ENCODE measurements at places on chromosomes 16 and 17.

- DNase-seq, result no peak
These were observed 128.2 kb upstream of the COX10 start for GRCh38 chr17:13940858-13941665.

GRCh38 chr16:57204675-57205074, 18.5 kb downstream of the RSPRY1 start:
- DNase-seq, result no peak

DNA sequence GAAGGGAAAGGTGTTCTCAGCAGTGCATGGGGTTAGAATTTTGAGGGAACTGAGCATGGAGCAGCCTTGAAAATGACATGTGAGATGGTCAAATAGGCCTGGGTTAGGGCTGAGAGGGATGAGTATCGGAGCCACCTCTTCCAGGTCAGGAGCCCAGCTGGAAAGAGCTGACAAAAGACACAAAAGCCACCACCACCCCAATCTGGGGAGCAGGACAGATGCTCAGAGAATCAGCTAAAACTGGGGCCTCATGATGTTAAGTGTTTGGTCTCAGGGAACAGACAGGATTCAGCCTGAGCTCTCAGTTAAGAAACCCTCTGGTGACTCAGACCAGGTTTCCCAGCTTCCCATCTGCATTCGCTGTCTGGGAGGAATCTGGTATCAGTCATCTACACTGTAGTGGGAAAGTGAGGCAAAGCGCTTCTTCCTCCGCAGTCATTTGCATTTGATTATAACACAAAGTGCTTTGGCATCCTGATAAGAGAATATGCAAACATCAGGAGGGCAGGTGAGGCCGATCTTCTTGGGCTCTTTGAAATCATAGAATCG, 2.6 kb downstream of the WNT9B start:
- no peak for DNase-seq

DNA sequence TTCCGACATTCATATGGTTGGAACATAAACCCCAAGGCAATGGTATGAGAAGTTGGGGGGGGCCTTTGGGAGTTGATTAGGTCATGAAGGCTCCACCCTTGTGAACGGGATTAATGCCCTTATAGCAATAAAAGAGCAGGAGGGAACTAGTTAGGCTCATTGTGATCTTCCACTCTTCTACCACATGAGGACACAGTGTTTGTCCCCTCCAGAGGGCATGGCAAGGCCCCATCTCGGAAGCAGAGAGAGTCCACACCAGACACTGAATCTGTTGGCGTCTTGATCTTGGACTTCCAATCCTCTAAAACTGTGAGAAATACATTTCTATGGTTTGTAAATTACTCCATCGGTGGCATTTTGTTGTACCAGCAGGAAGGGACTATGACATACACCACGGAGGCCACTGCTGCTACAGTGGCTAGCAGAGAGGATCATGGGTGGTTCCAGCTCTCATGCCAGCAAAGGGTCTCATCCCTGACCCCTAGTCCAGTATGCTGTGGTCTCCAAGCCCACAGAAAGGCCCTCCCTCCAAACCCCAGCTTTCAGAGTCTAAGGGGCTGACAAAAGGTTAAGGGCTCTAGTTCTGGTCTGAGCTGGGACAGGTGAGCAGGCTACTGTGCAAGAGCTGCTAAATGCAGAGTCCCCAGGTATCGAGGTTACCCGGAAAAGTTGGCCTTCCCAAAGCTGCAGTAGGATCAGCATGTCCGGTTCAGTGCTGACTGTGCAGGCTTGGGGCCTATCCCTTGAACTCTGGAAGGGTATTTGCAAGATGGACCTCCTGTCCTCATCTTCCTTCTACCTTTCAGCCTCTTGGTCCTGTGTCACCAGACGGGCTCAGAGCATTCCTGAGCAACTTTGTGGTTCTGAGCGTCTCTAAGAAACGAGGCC, 12.2 kb downstream of the CCR7 start:
- no peak for DNase-seq

DNA sequence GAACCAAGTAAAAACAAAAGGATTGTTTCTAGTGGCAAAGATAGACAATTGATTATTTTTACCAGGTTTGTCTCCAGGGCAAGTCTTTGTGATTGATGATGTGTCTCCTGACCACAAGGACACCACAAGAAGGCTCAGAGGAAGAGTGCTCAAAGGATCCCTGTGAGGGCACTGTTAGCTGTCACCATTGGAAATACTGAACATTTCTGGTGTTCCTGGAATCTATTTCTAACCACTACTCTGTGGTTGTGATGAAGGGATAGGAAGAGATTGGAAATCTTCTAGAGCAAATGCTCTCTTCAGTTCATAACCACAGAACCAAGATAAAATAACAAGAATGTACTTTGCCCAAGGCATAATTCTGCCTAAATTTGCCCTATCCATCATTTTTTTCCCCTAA, 15.3 kb downstream of the RNF43 start:
- DNase-seq, result no peak

DNA sequence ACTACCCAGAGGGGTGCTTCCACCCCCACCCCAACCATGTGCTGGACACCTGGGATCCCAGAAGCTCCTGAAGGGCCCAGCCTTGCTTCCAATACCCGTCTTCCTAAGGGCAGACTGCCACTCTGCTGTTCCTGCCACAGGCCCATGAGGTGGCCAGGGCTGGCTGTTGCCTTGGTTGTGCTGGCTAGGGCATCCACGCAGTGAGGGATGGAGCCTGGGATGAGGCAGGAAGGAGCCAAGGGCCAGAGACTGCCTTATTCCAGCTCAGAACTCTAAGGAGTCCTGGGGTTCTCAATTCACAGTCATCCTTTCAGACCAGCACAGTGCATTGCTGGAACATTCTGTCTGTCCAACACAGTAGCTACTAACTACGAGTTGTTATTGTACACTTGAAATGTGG, 37.8 kb downstream of the BCO1 start:
- DNase-seq, result no peak

- DNase-seq, result no peak
These were observed 221.4 kb upstream of the TBX2 start for GRCh38 chr17:61178284-61178683.

- DNase-seq, result no peak
These were observed 231.2 kb downstream of the FOXL1 start for GRCh38 chr16:86809458-86809955.

DNA sequence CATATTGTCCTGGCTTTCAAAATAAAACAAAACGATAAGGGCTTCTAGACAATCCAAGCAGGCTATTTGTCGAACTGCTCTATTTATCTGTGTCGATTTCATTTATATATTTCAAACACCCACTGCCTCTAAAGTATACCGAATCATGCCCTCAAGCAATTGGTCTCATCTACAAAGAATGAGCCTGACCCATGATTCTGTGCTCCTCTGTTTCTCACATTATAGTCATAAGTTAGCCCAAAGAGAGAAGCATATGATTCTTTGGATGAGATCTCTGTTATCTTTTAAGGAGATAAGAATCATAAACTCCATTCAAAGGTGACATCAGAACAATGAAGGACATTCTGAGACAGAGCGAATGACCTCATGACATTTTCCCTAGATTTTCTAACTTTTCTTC, 191.1 kb downstream of the MAP2K6 start:
- DNase-seq, result no peak

DNA sequence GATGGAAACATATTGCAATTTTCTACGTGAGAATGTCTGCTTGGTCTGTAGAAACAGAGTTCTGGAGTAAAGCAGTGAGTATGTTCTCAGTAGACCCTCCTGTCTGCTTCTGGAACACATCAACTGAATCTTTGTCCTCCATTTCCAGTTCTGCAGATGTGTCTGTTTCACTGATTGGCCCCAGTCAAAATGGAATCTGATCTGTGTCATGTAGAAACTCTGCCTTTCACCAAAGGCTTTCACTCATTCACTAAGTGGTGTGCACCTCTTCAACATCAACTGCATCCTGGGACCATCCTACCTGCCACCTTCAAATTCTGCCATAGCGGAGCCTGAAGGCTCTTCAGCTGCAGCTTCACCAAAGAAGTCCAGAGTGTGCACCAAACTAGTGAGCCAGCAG, 2.8 kb upstream of the ZNF267 start:
- DNase-seq, result no peak

DNA sequence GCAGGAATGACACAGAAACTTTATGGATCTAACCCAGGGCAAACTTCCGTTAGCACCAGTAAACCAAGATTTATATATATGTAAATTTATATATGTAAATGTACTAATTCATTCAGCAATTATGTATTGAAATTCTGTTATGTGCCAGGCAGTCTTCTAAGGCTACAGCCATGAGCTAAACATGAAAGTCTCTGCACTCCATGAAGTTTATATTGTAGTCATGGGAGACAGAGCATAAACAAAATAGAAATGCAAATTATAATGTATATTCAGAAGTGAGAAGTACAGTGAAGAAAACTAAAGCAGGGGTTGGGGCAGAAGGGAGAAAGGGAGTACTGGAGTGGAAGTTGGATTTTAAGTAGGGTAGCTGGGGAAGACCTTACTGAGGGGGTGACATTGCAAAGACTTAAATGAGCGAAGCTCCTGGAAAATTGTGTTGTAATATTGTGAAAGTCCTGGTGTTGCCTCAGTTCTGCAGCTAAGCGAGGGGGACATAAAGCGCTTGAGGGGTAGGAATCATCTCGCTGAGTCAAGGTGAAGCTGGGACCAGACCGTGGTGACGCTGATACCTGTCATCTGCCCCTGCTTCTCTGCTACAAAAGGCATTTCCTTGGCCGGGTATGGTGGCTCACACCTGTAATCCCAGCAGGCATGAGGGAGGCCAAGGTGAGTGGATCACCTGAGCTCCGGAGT, 64.8 kb downstream of the YPEL2 start:
- no peak for DNase-seq

- DNase-seq, result no peak
These were observed 2.7 kb downstream of the NLRP1 start for GRCh38 chr17:5581655-5582054.

Data from NCI-H146 (cell line).